ENCODE measurements at places on chromosomes 7 and 10.

GRCh38 chr10:98090822-98091221 lies 43.6 kb upstream of the R3HCC1L start:
- DNase-seq: no peak

DNA sequence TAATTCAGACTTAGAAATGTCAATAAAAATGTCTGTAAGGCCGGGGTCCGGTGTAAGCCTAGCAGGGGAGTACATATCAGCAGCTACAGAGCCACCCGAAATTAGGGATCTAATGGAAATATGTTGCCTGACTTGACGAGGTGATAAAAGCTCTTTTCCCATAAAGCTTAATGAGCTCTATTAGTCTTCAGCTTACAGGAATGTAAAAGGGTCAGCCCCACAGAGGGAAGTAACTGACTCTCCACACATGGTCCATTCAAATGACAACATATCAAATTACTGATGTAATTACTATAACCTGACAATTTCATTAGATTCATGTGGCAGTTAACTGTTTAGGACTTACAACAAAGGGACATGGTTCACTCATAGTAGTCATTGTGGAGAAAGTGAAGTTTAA lies 62.3 kb downstream of the ATE1 start:
- no peak for DNase-seq

DNA sequence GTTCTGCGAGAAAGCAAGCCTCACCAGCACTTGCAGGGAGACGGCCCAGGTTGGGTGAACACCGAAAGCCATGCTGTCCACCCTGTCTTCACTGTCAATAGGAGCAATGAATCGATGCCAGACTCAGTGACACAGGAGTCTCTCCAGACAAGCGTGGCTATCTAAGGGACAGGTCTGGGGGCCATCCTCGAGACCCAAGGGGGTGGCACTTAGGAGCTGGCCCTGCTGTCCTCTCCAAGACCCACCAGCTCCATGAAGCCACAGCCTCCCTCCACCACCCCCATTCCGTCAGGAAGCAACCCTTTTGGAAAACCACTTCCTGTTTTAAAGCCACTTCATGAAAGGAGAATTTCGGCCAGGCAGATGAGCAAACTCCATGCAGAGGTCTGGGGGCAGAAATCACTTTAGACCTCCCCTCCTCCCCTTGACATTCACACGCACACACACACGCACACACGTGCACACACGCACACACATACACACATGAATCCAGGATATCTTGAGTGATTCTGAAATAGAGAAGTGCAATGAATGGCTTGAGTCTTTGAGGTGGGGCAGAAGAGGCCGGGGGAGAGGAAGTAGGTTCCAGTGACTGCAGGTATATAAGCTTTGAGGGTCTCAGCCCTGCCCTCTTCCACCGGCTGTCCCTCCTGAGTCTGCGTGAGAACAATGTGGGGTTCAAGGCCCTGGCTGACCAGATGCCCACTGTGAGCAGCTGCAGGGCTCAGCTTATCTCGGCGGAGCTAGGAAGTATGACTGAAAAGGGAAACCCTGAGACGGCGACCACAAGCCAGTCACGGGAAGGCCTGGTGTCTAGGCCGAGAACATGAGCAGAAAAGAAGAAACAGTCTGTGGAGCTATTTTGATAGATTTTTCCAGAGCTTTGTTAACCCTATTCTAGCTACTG lies 25.0 kb downstream of the RGS10 start:
- DNase-seq: no peak

GRCh38 chr10:110686047-110686446 lies 41.9 kb downstream of the RBM20 start:
- no peak for DNase-seq

DNA sequence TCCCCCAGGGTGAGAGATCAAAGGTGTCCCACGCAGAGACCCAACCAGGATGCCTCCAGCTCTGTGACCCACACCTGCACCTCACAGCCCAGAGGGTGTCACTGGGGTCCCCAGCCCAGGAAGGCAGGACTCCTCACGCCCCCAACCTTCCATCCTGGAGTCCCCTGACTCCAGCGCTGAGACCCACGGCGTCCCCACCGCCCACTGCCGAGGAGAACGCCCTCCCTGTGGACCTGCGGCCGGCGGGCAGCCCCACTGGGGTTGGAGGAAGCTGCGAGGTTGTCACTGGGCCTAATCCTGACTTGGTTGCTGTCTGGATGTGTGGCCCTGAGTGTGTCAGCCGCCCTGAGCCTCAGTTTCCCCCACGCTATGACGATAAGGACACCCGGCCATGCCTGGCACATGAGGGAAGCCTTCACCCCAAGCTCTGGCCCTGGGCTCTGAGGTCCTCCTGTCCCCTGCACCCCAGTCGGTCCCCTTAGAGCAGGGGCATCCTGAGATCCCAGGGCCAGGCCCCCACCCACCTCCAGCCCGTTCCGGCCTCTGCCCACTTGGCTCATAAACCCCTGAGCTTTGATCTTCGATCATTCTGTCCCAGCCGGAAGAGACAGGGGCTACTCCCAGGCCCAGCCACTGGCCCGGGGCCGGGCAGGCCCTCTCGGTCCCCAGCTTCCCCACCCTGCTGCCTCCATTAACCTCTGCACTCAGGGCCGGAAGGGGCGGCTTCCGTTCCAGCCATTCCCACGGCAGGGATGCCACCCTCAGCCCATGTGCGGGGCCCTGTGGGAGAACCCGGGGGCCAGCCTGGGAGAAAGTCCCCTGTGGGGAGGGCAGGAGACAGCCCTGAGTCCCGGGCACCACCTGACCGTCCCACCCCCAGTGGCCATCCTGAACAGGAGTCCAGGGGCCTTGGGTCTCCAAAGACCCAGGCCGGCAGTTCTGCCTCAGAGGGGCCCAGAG lies 113.2 kb downstream of the MICALL2 start:
- DNase-seq: no peak

GRCh38 chr7:132240821-132241422 lies 335.3 kb downstream of the PLXNA4 start:
- no peak for DNase-seq

DNA sequence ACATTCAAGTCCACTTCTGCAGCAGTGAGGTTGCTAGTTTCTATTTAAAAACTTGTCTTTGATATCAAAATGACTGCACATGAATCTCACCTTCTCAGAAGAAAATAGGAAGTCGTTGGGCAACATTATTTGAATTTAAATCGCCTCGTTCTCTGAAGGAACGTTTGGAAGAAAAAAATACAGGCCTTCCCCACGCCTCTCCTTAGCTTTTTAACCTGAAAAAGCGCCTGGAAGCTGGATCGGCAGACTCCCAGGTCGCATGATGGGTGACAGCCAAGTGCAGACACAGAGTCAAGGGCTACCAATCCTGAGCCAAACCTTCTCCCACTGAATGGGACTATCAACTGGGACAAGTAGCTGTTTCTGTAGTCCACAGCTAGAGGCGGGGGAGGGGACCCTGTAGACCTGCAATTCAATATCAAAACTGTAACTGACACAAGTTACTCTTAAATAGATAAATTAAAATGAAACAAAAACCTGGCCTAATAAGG lies 2.2 kb downstream of the FAM53B start:
- no peak for DNase-seq

DNA sequence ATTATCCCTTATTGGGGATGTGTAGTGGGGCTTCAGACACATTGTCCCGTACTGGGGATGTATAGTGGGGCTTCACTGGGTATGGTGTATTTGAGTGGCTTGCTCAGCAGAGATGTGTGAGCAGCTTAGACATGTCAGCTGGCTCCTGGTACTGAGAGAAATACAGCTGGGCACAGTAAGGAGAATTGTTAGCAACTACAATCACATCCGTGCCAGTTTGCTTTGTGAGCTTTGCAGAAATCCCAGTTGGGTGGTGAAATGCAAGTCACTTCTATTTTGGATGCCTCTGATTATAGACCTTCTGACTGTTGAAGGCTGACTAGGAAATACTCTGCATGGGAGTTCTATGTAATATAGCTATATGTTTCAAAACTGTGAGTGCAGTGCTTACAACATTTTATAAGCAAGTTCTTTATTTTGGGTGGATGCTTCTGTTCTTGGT lies 10.8 kb downstream of the CCNY start:
- DNase-seq: no peak

DNA sequence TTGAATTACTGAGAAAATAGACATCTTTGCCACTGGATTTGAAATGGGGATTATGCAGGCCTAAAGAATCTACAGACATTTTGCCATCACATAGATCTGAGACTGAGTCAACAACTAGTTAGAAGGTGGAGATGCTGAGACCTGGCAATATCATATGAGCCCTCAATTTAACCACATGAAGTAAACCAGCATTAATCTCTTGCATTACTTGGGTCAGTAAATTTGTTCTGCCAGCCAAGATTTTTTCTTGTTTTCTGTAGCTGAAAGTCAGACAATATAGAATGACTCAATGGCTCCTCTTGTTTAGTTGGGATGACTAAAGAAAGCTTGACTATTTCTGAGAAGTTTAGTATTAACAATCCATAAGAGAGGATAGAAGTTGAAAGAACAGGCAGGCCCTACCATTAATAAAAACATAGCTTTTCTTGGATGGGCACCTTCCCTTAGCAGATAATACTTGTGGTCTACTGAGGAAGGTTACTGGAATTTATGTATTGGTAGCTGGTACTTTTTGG lies 396.7 kb upstream of the SORCS1 start:
- DNase-seq: no peak

DNA sequence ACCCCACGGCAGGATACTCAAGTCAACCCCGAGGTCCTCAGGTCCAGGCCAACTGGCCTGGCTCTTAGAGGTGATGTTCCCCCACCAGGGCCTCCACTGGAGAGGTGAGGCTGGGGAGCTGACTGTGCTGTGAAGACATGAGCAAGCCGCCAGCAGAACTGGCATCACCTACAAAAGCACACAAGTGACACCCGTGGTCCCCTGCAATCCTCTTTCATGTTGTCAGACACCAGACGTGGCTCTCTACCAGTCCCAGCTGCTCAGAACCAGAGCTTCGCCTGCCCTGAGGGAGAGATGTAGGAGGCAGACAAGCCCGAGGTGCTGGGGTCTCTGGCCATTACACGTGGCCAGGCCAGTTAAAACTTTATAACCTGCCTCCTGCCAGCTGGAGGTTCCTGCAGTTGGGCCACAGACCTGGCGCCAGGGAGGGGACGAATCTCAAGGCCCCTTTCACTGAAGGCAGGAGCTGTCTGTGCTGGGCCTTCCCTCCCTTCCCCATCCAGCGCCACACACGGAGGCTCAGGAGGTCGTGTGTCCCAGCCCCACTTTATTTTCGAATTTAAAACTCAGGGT lies 2.2 kb downstream of the COMTD1 start:
- DNase-seq: no peak

DNA sequence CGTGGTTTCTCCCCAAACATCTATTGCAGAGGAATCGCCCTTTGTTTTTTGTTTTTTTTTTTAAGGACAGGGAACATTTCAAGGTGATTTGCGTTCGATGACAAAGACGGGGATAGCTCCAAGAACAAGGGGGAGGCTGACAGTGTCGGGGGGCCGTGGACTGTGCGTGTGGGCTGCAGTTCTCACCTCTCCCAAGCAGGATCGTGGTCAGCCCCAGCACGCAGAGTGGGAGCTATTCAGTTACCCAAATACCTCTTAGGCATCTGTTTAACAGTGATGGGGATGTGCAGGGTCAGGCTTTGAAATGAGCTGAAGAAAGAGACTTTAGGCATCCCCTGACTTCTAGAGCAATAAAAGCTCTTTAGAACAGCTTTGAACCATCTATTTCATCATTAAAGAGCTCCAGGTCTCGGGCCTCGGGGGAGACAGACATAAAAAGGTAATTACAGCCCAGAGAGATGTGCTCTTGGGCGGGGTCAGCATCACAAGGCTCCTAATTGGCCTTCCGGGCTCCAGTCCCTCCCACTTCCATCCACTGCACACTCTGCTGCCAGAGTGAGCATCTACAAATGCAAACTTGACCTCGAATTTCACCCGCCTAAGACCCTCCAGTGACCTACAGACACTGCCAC lies 97.3 kb downstream of the MYL10 start:
- no peak for DNase-seq

DNA sequence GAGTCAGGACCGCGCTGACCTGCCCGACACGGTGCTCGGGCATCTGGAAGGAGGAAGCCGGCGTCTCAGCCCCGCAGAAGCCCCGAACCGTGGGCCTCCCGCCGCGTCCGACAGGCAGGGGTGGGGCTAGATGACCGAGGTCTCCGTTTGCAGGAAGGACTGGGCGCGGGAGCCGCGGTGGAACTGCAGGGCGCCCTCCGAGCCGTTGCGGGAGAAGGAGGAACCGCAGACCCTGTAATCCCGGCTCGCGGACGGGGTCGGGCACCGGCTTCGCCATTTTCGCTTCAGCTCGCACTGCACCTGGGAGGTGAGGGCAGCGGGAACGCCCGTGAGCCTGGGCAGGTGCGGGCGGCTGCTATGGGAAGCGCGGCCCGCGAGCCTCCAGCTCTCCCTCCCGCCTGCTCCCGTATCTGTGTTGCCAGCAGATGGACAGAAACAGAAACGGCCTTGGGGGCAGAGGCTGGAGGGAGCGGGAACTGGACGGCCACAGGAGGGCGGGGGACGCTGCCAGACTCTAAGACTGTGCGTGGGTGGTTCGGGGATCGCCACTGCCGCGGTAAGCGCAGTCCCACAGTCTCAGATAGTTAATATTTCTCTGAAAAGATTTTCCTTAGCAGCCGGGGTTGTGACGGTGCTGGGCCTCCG lies 114.1 kb downstream of the VIPR2 start:
- DNase-seq: no peak
